ENCODE measurements at places on chromosomes 7 and 10.

DNA sequence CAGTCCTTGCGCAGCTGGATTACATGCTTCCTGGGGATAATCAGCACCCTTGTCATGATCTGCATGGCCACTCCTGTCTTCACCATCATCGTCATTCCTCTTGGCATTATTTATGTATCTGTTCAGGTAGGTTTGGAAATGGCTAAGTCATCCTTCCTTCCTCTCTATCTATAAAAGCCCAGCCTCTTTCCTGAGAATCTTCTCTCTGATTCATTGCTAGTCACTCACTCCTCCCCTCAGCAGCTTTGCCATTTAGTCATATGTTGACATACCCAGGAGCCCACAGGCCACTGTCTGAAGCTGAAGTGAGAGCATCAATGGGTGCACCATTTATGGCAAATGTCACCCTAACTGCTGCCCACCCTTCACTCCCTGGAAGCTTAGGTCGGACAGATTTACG, 52.0 kb downstream of the ABCC2 start:
- no peak for DNase-seq

DNA sequence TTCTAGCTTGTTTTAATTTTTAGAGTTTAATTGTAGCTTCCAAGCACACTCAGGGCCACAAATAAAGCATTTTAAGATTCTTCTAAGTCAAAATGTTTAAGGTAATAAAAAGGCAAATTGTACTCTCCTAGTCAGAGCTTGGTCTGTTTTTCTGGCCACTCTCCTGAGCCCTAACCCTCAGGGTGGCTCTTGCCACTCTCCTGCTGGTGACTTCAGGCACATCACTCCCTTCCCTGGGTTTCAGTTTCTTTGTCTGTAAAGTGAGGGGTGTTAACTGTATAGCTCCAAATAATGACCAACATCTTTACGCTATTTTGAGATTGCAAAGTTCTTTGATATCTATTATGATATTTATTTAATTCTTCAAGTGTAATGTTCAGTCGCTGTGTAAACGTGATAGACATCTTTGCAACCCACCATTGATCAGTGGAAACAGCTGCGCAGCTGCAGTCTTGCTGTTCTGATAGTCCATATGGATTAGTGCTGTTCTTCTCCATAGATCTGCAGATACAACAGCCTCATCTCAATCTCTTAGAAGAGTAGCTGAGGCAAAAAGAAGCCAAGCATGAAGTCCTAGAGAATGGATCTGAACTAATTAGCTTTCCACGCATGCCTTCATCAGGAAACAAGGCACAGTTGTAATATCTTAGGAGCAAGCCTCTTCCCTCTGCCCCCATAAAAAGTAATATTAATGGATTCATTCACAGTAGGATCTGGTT, 189.9 kb downstream of the PLPP4 start:
- no peak for DNase-seq

DNA sequence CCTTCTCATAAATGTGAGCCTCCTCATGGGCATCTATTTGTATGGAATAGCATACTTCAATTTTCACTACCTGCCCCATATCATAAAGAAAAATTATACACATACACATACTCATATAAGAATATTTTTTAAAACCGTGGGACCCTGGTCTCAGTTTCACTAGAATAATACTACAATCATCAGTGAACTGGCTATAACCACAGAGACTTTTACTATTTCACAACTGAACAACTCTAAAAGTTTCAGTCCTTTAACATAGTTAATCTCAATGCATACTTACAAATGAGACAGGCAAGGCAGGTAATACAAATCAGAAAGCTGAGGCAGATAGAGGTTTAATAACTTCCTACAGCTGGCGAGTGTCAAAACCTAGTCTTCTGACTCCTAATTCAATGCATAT, 83.1 kb downstream of the LRRN3 start:
- DNase-seq: no peak

- no peak for DNase-seq
These were observed 80.2 kb upstream of the NEBL start for GRCh38 chr10:20977300-20977699.

GRCh38 chr7:50682079-50682478, 100.6 kb downstream of the GRB10 start:
- DNase-seq: no peak

GRCh38 chr7:133517766-133518165, 264.9 kb downstream of the EXOC4 start:
- no peak for DNase-seq

- no peak for DNase-seq
These were observed 16.4 kb downstream of the NACAD start for GRCh38 chr7:45072131-45073030.

- DNase-seq: no peak
These were observed 194.1 kb downstream of the INHBA start for GRCh38 chr7:41508755-41509154.

- DNase-seq: no peak
These were observed 57.7 kb downstream of the LRRC18 start for GRCh38 chr10:48881937-48882336.

GRCh38 chr10:48232717-48233447, 41.6 kb downstream of the FRMPD2 start:
- DNase-seq: no peak

DNA sequence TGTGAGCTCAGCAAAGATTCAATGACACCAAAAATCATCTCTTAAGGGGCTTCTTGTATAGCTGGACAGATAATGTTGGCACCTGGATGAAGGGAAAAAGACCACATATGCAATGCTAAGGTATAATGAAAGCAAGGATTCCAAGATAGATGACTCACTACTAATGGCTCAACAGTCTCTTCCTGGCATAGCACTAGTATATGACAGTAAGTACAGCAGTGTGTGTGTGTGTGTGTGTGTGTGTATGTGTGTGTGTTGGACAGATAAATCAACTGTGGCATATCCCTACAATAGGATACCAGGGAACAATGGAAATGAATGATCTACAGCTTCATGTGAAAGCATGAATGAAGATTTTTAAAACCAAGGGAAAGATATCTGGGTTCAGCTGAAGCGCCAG, 257.1 kb downstream of the SFMBT2 start:
- no peak for DNase-seq

- no peak for DNase-seq
These were observed 527 bp upstream of the SORCS3 start for GRCh38 chr10:104640339-104641186.

- DNase-seq: no peak
These were observed 1077.3 kb downstream of the SORCS3 start for GRCh38 chr10:105718207-105718995.

- DNase-seq: no peak
These were observed 759 bp downstream of the FGFBP3 start for GRCh38 chr10:91908337-91909116.

- no peak for DNase-seq
These were observed 362.7 kb downstream of the DNAJB6 start for GRCh38 chr7:157699357-157700013.

- DNase-seq: no peak
These were observed 39.2 kb downstream of the CD36 start for GRCh38 chr7:80677629-80678028.

DNA sequence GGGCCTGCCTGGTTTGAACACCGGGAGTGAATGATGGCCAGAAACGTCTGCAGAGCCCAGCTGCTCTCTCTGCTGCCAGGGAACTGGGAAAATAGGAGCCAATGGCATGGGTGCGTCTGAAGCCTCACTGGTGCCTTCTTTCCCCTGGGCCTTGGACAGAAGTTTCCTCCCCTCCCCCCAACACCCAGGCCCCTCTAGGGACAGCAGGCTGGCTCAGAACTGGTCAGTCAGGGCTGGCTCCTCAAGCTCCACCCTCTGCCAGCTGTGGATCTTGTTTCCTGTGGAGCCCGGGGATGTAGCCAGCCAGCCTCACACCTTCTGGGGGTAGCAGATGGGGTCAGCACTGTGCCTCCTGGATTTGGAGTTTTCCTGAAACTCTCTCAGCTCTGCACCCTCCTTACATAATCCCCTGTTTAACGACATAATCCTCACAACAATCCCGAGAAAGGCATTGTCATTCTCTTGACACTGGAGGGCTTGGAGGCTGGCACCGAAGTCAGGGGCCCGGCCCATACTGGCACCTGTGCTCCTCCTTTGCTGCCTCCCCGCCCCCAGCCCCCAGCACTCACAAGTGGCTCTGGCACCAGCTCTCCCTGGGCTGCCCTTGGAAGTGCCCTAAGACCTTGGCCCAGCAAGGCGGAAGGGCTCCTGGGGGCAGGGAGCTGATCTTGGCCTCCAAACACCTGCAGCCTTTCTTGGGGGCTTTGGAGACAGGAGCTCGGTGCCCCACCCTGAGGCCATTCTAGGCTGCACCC, 5.7 kb downstream of the LDB3 start:
- DNase-seq: no peak

- no peak for DNase-seq
These were observed 2.7 kb downstream of the CDK13 start for GRCh38 chr7:39952803-39953202.

- no peak for DNase-seq
These were observed 80.5 kb upstream of the PRKG1 start for GRCh38 chr10:50993771-50994251.

- DNase-seq: no peak
These were observed 201.6 kb upstream of the KIAA1217 start for GRCh38 chr10:24007359-24007758.

- no peak for DNase-seq
These were observed 220.5 kb downstream of the TCERG1L start for GRCh38 chr10:131090761-131091661.

DNA sequence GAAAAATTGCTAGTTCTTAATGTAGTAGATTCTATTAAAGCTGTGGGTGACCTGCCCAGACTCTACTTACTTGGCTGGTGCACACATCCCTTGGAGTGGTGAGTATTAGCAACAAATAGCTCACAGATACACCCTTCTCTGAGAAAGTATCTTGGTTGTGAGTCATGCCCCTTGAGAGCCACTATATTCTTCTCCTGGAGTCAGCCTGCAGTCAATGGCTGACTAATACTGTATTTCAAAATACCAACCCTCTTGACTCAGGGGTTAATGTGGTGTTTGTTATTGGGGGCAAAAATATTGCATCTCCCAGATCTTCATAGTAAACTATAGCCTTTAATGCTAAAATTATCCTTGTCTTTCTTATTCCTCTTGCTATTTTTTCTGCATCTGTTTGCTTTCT, 354.9 kb downstream of the BMPER start:
- no peak for DNase-seq

GRCh38 chr10:35017608-35018007, 72.5 kb downstream of the CUL2 start:
- no peak for DNase-seq

- DNase-seq: no peak
These were observed 84.5 kb upstream of the DUSP5 start for GRCh38 chr10:110413049-110413783.

DNA sequence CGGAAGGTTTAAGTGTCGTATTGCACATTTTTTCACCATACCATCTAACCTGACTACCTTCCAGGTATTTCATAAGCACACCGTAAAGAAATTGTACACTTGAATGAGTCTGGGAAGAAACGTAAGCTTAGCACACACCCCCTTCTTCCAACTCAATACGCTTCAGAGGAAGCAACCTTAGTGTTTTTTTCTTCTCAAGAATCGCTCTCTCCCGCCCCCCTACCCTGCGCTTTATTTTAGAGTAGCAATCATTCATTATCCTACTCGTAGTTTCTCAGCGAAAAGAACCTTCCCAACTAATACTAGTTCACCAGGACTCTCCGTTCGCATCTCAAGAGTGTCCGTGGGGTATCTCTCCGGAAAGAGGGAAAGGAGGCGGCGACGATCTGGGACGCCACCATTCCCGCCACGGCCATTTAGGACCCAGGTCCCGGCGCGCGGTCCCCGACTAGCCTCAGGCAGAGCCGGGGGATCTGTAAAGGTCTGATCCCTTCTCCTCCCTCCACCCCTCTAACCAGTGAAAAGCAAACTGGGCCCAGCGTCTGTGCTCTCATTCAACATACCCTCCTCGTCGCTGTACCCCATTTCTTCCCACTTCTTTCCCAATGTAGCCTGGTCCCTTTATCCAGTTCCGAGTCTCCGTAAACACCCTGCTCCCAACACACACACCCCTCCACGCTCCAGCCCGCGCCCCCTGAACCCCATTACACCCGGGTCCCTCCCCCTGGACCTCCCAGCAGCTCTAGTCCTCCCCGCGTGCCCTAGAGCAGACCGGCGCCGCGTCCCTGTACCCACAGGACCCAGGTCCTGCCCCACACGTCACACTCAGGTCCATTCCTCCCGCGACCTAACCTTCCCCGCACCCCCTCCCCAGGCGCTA, 16.0 kb downstream of the MYOZ1 start:
- DNase-seq: no peak

- no peak for DNase-seq
These were observed 239.3 kb upstream of the PLPP4 start for GRCh38 chr10:120217736-120218135.

DNA sequence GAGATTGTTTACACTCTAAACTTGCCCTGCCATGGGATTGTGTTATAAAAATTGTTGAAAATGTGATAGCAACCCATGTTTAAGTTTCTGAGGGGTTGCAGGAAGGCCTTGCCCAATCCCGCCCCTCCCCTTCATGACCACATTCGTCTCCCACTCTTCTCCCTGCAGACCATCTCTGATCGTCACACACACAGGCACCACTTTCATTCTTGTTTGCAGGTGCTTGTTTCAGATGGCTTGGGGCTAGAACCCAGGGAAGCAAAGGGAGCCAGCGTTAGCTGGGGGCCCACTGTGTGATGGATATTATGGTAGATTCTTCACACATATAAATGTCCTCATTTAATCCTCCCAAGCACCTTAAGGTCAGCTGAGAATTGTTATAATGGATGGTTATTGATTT, 286.7 kb upstream of the HABP2 start:
- no peak for DNase-seq

DNA sequence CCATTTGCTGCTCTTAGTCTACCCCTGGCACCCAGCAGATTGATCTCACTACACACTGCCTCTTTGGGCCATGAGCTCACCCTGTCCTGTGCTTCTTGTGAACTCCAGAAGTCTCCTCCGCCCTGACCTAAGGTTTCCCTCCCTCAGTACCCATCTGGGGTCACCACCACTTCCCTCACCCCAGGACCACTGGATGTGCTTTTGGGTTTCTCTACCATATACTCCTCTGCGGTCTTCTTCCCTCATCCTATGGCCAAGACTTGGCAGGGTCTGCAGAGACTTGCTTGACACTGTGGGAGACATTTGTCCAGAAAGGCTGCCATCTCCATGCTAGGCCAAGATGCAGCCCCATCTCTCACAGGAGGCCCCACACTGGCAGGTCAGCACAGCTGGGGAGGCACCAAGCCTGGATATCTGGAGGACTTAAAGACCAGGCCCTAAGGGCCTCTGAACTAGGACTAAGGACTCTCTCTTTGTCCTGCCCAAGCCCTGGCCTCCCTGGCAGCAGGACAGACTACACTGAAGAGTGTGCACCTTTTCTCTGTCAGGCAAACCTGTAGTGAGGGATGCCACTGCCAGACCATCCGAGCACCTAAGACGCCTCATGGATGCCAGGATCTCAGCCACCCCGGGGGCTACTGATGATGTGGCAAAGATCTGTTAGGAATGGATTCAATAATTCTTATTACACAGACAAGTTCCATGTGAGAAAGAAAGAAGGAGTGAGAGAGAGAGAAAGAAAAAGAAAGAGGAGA, 134.6 kb downstream of the ZNF467 start:
- DNase-seq: no peak

- no peak for DNase-seq
These were observed 407.1 kb upstream of the PFKP start for GRCh38 chr10:2660276-2660675.

Data from cortex of kidney (tissue), 1 donor.